ENCODE measurements at places on chromosomes 1 and 21.
A peak's percentile ranks its signal among the peaks of the same experiment; 100 is the strongest.

DNA sequence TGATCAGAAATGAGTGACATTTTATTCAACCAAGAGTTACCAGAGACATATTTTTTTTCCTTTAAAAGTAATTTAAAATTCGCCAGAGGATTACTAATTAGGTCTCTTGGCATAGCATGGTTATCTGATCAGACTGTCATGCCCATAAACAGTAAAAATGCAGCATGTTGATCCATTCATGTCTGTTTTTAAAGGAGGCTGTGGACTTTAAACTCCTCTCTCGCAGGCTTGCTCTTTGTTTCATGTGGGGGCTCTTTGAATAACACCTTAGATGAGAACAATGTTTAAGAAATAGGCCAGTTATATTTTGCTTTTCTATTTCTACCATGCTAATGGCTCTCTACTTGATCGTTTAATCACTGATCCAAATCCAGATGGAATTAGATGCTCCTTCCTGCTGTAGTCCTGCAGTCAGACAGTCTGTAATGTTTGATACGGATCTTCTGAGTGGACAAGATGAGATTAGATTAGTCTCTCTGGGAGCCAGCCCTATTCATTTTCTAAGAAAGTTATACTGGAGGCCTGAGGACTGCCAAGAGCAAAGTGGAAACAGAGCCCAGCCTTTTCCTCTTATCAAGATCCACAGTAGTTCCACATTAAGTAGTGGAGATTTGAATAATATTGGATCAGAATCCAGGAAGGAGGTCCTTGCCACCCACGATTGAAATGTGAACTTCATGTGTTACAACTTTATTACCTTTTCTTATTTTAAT, 197.4 kb downstream of the HS2ST1 start:
- DNase-seq = no peak

GRCh38 chr1:234838182-234838581, 228.2 kb upstream of the IRF2BP2 start:
- DNase-seq = no peak

DNA sequence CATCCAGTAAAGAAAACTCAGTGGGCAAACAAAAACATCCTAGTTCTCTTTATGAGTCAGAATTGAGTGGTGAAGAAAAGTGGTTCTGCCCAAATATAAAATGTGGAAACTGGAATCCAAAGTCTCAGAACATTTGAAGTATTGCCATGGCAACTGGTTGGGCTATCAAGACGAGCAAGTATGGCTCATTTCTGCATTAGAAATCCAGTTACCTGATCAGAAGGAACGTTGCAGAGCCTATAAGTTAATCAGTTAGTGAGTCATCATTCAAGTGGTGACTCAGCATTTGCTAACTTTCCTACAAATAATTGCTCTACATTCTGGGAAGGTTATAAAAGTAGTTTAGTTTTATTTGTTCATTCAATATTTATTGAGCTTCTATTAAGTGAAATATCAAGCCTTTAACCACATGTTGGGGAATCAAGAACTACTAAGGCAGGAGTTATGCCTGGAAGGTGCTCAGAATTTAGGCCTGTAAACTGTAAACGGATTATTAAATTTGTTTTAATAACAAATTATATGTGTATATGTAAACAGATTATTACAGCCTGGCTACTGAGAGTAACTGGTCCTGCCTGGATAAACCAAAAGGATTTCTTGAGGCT, 104.3 kb downstream of the PAPPA2 start:
- DNase-seq = no peak

DNA sequence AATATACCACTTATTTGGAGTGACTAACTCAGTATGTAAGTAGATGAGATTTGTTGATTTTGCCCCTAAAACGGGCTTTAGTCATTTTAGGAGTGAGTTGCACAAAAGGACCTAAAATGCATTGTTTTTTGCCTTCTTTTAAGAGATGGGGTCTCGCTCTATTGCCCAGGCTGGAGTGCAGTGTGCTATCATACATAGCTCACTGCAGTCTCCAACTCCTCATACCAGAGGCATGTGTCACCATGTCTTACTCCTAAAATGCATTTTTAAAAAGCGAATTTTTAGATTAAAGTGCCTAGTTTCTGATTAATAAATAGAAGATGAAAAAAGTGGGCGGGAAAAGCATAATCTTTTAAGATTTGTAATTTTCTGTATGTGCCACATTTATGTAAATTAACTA, 11.5 kb upstream of the NEXN start:
- DNase-seq = no peak

- peak; percentile 91 for DNase-seq
These were observed at the start of gene S100A10 for GRCh38 chr1:151993734-151994496. S100A10 (minus strand) TSS chr1:151993859; CDS start chr1:151986230, 7,629 bp downstream.

- DNase-seq = no peak
These were observed 18.9 kb downstream of the ACP6 start for GRCh38 chr1:147651466-147651865.

DNA sequence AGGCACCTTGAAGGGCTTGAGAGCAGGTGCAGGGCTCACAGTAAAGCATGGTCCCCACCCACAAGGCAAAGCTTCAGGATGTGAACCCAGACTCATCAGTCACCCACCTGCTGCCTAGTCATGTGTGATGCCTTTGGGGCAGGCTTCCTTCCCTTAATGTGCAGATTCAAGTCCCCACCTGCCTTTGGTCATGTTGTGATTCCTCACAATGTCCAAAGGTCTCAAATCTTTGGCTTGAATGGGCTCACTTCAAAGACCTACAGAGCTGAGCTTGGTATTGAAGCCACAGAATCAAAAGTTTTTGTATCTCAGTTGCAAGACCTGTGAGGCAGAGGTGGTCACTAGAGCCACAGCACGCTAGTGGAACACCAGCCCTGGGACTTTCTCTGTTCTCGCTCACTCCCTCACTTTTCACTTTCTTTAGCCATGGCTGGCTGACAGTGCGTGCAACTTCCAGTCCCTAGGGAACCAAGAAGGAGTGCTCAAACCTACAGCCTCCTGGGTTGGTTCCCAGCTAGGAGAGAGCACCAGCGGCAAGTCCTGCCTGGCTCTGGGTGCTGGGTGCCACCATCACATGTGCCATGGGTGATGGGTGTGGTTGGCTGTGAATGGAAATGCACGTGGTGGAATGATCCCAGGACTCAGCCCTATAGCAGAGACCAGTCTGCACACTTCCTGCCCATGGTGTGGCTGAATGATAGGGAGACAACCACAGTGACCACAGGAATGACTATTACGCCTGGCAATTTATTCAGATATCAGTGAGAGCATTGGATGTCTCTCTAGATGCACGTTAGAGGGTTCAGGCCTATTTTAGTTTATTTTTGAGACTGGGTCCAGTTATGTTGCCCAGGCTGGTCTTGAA, 26.4 kb upstream of the CLIC6 start:
- DNase-seq = no peak

DNA sequence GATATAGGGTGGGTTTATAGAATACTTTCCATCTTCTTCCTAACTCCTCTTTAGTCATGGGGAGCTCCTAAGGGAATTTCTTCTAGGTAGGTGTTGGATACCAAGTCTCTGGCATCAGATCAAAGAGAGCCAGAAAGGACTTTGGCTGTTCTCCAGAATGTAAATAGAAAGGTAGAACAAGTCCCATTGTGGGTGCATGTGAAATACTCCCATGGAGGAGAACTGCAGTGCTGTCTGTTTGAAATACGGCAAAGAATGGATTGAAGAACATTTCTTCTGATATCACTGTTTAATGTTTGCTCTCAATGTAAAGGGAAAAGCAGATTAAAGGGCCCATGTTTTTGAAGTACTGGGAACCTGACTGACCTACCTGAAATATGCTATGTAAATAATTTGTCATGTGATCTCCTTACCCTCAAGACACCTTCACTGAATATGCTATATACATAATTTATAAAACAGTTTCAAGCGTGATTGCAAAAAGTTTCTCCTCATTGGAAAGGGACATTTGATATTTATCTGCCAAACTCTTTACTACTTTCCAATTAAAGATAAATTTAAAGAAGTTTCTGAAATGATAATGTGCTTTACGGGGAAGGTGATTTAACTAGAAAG, 65.9 kb downstream of the LAMC1 start:
- DNase-seq = no peak

DNA sequence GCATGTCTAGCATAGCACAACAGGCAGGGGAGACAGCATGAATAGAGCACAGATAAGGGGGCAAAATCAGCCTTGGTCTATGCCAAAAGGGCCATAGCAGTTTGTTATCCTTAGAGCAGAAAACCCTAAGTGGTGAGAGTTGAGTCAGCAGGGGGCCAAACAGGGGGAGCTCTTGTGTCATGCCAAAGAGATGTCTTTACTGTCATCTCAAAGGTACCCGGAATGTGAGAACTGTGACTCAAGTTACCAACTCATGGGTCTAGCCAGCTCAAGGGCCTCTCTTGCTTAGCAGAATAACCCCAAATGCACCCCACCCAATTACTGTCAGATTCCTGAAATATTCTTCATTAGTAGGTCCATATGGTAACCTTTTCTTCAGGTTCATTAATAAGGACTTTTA, 45.9 kb upstream of the NRDC start:
- DNase-seq = no peak

DNA sequence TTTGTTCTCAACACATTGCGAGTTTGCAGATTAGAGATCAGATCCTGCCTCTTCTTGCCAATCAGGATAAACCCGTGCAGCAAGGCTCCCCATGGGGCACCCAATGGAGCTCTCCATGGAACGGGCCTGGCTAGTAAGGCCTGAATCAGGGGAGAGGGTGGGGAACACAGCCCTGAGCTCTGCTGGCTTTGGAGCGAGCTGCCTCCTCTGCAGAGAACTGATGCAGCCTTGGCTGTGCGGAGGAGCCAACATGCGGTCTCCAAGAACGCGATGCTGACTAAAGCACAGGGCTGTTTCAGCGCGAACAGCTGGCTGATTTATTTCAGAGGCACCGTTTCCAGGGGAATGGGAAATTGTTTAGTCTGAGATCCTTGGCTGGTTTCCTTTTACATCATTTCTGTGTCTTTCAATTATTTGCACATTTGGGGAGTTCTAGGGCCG, 139.7 kb downstream of the TSEN15 start:
- no peak for DNase-seq

DNA sequence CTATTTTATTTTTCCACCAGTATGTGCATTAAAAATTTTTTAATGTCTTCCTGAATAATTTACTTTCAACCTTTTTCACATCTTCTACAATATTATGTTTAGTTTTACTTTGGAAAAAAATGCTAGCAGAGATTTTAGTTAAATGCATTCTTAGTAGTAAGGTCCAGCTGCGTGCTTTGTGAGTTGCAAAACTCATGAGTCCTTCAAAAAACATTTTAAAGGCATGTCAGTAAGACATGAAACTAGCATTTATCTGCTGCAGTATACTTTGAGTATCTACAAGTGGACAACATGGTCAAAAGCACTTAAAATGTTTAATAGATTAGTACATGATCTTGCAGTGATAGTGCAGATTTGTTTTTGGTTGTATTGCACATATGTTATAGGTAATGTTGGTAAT, 139.0 kb downstream of the HS2ST1 start:
- DNase-seq = no peak

DNA sequence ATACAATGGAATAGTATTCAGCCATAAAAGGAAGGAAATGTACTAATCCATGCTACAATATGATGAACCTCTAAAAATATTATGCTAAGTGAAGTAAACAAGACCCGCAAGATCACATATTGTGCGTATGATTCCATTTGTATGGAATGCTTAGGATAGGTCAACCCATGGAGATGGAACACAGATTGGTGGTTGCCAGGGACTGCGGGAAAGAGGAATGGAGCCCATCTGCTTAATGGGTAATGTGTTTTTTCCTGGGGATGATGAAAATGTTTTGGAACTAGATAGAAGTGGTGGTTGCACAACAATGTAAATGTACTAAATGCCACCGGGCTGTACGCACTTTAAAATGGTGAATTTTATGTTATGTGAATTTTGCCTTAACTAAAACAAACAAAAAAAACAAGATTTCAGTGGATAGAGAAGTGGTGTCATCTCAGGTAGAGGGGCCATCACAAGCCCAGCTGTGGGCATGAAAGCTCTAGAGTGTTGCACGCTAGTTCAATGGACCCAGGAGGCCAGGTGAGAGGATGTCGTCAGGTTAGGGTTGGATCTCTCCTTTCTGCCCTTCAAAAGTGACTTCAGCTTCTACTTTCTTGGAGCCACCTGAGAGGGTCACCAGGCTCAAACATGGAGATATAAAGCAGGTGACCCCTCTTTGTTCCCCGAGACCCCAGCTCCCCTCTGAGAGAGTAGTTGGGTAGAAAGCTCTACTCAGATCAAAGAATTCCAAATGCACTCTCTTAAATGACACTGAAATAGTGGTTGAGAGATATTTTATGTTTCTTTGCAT, 2.5 kb downstream of the C1orf115 start:
- DNase-seq = no peak

- no peak for DNase-seq
These were observed 57.1 kb downstream of the EVA1C start for GRCh38 chr21:32469628-32470027.

DNA sequence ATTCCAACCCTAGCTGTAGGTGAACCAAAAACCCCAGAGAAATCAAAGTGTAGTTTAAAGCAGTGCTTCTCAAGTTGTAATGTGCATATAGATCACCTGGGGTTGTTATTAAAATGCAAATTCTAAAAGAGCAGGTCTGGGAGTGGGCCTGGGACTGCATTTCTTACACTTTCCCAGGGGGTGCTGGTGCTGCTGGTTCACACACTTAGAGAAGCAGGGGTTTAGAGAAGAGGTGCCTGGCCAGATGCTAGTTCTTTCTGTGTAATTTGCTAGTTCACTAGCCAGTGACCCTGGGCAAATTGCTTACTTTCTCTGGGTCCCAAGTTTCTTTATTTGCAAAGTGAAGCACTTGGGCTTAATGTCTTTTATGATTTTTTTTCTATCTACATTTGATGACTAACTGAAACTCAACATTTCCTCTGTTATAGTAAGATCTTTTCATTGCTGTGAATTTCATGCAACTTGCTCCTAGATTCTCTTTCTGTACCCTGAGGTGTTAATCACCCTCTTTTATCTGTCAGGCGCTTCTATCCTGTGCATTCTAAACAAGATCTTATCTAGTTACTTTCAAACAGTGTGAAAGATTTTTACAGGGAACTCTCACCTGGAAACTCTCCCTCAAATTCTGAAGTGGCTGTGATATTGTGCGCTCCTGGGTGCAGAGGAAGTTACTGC, 141.9 kb upstream of the UBE2U start:
- no peak for DNase-seq

DNA sequence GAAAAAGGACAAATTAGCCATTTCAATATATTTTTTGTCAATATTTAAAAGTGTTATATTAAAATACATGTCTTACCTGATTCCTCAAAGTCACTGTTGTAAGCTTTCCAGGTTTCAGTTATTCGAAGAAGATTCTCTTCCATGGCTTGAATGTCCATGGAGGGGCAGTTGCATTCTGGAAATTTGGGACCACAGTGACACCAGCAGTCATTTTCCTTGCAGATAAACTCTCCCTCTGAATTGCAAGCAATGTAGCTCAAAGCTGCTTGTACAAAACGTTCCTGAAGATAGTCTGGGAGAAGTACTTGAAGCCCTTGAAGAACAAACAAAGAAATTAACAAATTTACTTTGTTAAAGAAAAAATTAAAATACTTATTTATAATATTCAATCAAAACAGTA, 251.7 kb downstream of the BRINP3 start:
- DNase-seq = no peak
